ENCODE measurements at places on chromosomes 16 and 17. TPM values are rescaled to one million over a fixed set of nuclear protein-coding genes. Genes with fewer than 3 reads are reported as not detected.

The ABCA9 gene
- 56.1 TPM for total RNA-seq

GRCh38 chr17:19868079-19868395 lies 301 bp upstream of the ULK2 start:
- DNase-seq = no peak

GRCh38 chr16:66441586-66442375 lies 14.7 kb downstream of the BEAN1 start:
- no peak for DNase-seq

The TRPV2 gene
- total RNA-seq = 11.3 TPM

DNA sequence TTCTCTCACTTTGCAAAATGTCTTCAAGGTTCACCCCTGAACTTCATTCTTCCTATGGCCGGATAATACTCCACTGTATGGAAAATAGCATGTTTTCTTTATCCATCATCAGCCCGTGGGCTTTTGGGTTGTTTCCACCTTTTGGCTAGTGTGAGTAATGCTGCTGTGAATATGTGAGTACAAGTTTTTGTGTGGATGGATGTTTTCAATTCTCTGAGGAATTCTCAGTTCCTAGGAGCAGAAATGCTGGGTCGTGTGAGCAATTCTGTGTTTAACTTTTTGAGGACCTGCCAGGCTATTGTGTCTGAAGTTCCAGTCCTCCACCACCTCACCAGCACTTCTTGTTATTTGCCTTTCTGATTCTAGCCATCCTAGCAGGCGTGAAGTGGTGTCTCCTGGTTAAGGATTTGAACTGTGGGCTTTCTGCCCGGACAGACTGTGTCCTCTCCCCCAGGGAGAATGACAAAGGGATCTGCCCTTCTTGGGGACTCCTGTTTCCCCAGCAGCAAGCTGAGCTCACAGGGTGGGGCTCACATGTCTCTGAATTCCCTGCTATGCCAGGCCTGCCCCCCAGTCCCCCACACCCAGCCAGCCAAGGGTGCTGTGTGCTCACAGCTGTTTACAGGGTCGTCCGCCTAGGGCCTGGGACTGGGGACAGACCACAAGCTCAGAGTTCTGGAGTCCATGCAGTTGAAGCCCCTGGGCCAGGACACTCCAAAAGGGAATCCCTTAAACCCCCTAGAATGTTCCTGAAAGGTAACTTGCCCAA lies 92.2 kb upstream of the CIBAR2 start:
- no peak for DNase-seq

The FSCN2 gene
- total RNA-seq = 1.2 TPM

DNA sequence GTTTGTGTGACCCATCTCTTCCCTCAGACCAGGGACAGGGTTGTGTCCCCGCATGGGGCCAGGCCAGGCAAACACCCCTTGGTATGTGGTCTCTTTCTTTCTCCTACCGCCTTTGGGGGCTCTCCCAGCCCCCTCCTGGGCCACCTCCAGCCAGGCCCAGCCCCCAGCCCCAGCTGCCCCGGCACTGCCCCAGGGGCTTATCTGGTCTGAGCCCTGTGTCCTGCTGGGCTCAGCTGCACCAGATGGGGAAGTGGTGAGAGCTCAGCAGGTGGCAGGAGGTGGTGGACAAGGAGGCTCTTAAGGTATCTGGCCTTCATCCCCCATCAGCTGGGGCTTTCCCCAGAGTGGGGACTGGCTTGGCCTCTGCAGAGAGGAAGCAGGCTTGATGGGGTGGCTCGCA lies 8.7 kb downstream of the ADAM11 start:
- DNase-seq = no peak

- peak; percentile 88 for DNase-seq
Measured at GRCh38 chr17:40550608-40551007, 14.7 kb downstream of the CCR7 start.

The SCGB1C2 gene
- not detected for total RNA-seq

- DNase-seq = no peak
Measured at GRCh38 chr17:28578246-28579195, 1.8 kb upstream of the ALDOC start.

- no peak for DNase-seq
Measured at GRCh38 chr17:80850817-80851216, 140.8 kb upstream of the CHMP6 start.

Data from esophagus muscularis mucosa (tissue), 4 donors.